Lower lobe of right lung (tissue), 2 donors: ENCODE measurements at places on chromosomes 12 and 14. TPM values are rescaled to one million over a fixed set of nuclear protein-coding genes. Genes with fewer than 3 reads are reported as not detected.

Gene SYT10
- total RNA-seq, result 0.21 TPM

Gene ABCC9
- 27.5 TPM for total RNA-seq

Gene TMEM52B
- 3.6 TPM for total RNA-seq

Gene TUNAR
- total RNA-seq, result not detected

Gene FAM90A1
- total RNA-seq, result 0.47 TPM

Gene HAL
- 7.3 TPM for total RNA-seq

Gene ATL1
- total RNA-seq, result 8.4 TPM

Gene OR4E1
- total RNA-seq, result not detected

DNA sequence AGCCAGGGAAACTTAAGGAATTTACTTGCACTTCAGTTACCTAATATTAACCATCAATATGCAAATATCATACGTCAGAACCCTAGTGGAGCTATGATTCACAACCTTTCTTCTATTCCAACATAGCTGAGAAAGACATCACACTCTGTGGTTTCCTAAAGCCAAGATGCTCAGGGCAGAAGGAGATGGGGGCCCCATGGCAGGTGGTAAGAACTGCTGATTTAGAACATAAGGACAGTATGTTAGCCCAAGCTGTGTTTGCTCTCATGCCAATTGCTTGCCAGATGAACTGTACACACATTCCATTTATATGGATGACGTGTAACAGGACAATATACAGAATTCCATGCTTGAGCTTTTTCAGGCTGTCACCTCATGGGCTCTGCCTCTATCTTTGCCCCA lies 34.6 kb downstream of the HECTD4 start:
- no peak overlapping the region for H3K27ac ChIP-seq
- no peak overlapping the region for H3K4me3 ChIP-seq
- DNase-seq, result no peak
- H3K4me1 ChIP-seq, result no peaks in the 10 kb centered on the region

GRCh38 chr14:21917699-21918436 lies 244.2 kb upstream of the OR4E1 start:
- H3K27me3 ChIP-seq, result no peaks in the 10 kb centered on the region
- peak overlapping the region; percentile 15 for H3K4me3 ChIP-seq
- no peaks in the 10 kb centered on the region for H3K36me3 ChIP-seq

GRCh38 chr14:91254461-91254860 lies 10.0 kb upstream of the GPR68 start:
- no peaks in the 10 kb centered on the region for H3K36me3 ChIP-seq
- no peaks in the 10 kb centered on the region for H3K27me3 ChIP-seq
- H3K4me3 ChIP-seq, result no peak overlapping the region
- peaks cover 64% of the 10 kb centered on the region for H3K4me1 ChIP-seq
- no peak overlapping the region for H3K27ac ChIP-seq

DNA sequence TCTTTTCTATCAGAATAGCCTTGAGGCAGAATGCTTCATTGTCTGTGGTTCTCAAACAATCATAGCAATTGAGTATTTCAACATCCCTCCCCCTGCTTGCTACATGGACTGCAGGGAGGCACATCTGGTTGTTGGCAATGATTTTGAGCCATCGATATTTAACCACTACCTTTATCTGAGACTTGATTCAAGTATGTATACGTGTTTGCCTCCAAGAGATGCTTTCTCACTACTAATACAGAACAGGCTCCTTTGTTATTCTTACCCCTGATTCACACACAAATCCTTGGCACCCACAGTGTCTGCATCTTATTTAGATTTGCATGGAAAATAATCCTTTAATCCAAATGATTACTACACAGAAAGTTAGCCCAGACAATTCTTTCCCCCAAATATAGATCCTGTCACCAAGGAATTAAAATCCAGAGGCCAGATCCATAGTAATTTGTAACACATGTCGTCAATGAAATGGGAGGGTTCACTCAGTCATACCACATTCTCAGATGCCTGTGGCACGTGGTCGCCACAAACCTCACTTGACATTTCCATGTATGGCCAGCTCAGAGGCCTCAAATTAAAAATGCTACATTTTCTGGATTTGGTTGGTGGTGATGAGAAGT lies 199.3 kb downstream of the ITPR2 start:
- no peak overlapping the region for H3K27ac ChIP-seq
- no peak overlapping the region for H3K4me3 ChIP-seq
- DNase-seq, result no peak

- no peaks in the 10 kb centered on the region for H3K4me1 ChIP-seq
- DNase-seq, result no peak
- no peak overlapping the region for H3K4me3 ChIP-seq
- H3K36me3 ChIP-seq, result no peaks in the 10 kb centered on the region
Measured at GRCh38 chr12:26346736-26347135, 151.4 kb downstream of the SSPN start.

DNA sequence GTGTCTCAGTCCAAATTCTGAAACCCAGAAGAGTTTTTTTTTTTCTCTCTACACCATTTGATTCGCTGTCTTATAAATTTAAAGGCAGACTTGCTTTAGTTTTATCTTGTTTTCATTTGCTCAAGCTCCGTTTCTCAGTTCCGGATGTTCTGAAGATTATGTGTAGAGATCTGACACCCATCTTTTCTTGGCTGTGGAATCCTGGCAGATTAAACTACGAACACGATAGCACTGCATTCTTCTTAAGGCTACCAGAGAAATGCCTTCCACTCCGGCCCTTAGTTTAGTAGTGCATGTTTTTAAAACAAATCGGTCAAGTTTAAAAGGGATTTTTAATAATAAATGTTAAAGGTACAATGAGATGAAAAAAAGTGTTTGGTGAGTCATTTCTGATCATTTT lies 106.4 kb downstream of the LMO3 start:
- H3K36me3 ChIP-seq, result no peaks in the 10 kb centered on the region
- DNase-seq, result no peak
- no peak overlapping the region for H3K4me3 ChIP-seq

GRCh38 chr14:67575684-67576083 lies 24.4 kb downstream of the PIGH start:
- no peaks in the 10 kb centered on the region for H3K36me3 ChIP-seq
- no peak overlapping the region for H3K27ac ChIP-seq
- H3K4me3 ChIP-seq, result no peak overlapping the region
- no peaks in the 10 kb centered on the region for H3K4me1 ChIP-seq
- no peaks in the 10 kb centered on the region for H3K27me3 ChIP-seq
- DNase-seq, result peak; percentile 45

GRCh38 chr14:30443368-30444007 lies 115.5 kb upstream of the G2E3 start:
- DNase-seq, result no peak
- no peak overlapping the region for H3K27ac ChIP-seq
- no peak overlapping the region for H3K4me3 ChIP-seq
- H3K27me3 ChIP-seq, result no peaks in the 10 kb centered on the region
- H3K4me1 ChIP-seq, result no peaks in the 10 kb centered on the region

- H3K36me3 ChIP-seq, result peaks cover 16% of the 10 kb centered on the region
- peak; percentile 92 for DNase-seq
- H3K27ac ChIP-seq, result peak overlapping the region; percentile 53
- H3K4me1 ChIP-seq, result peaks cover 57% of the 10 kb centered on the region
- no peaks in the 10 kb centered on the region for H3K27me3 ChIP-seq
Measured at GRCh38 chr12:121530600-121531355, 50.0 kb downstream of the KDM2B start.

GRCh38 chr14:20969336-20969735 lies 14.0 kb downstream of the RNASE2 start:
- DNase-seq, result no peak
- H3K4me3 ChIP-seq, result no peak overlapping the region
- H3K36me3 ChIP-seq, result no peaks in the 10 kb centered on the region
- peaks cover 12% of the 10 kb centered on the region for H3K4me1 ChIP-seq
- no peaks in the 10 kb centered on the region for H3K27me3 ChIP-seq

- no peaks in the 10 kb centered on the region for H3K4me1 ChIP-seq
- H3K36me3 ChIP-seq, result peaks cover 26% of the 10 kb centered on the region
- DNase-seq, result no peak
- H3K27me3 ChIP-seq, result no peaks in the 10 kb centered on the region
Measured at GRCh38 chr14:75757644-75758402, 96.8 kb downstream of the TTLL5 start.

DNA sequence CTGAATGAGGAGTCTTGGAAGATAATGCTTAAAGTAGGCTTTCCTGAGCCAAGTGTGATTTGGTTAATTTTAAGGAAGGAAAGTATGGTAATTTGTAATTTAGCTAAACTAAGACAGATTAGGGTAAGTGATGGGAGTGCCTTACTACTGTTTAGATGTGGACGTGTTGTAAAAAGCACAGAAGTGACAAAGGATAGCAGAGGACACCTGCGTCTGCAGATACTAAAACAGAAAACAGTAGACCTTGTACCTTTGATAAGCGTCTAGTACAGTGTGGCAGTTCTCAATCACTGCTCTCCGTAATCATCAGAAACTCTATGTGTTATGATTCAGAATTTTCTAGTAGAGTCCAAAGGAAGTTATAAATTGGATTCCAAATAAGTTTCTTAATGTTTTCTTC lies 58.0 kb downstream of the MIA2 start:
- no peak overlapping the region for H3K4me3 ChIP-seq
- no peaks in the 10 kb centered on the region for H3K4me1 ChIP-seq
- H3K27me3 ChIP-seq, result no peaks in the 10 kb centered on the region
- peaks cover 71% of the 10 kb centered on the region for H3K36me3 ChIP-seq

- no peak overlapping the region for H3K27ac ChIP-seq
- no peak overlapping the region for H3K4me3 ChIP-seq
- H3K27me3 ChIP-seq, result no peaks in the 10 kb centered on the region
- H3K4me1 ChIP-seq, result no peaks in the 10 kb centered on the region
- peaks cover 6% of the 10 kb centered on the region for H3K36me3 ChIP-seq
Measured at GRCh38 chr12:121026274-121027045, 10.2 kb upstream of the C12orf43 start.

DNA sequence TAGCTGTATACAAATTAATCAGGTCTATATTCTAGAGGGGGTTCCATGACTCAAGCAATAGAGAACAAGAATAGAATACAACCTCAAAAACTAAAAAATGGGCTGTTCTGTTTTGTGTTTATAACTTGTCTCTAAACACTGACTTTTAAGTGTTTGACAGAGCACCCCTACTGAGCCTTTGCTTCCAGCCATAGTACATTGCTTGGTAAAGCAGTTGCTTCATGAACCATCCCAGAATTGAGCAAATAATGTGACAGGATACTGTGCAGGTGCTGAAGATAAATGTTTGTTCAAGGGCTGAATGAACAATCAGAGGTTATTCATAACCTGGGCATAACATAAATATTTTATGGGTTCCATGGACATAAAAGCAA lies 11.5 kb downstream of the SPTSSA start:
- peaks cover 10% of the 10 kb centered on the region for H3K4me1 ChIP-seq
- no peak for DNase-seq
- H3K27me3 ChIP-seq, result no peaks in the 10 kb centered on the region
- H3K4me3 ChIP-seq, result no peak overlapping the region
- peaks cover 42% of the 10 kb centered on the region for H3K36me3 ChIP-seq
- no peak overlapping the region for H3K27ac ChIP-seq

DNA sequence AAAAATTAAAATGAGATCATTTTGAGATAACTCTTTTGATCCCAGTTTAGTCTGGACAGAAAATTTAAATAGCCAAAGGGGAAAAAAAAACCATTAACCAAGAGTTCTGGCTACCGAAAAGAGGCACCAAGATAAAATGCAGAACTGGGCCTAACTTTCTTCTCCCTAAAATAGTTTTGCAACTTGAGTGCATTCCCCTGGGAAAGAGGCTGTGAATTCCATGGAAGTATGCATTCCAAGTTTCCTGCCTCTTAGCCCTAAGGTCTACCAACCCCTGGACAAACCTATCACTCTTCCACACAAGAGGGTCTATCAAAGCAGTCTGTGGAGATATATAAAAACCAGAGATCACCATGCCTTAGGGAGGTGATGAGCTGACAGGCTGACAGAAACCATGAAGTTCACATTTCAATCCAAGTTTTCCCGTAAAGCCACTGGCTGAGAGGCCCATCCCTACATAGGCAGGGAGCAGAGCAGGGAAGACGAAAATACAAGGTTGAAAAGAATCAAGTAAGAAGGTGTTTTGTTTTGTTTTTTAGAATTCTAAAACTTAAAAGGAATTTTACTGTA lies 33.8 kb downstream of the DCP1B start:
- H3K4me3 ChIP-seq, result no peak overlapping the region
- no peaks in the 10 kb centered on the region for H3K27me3 ChIP-seq
- no peak overlapping the region for H3K27ac ChIP-seq
- DNase-seq, result no peak

GRCh38 chr14:38507299-38507698 lies 251.4 kb upstream of the CLEC14A start:
- no peaks in the 10 kb centered on the region for H3K27me3 ChIP-seq
- no peak overlapping the region for H3K4me3 ChIP-seq
- no peaks in the 10 kb centered on the region for H3K4me1 ChIP-seq
- no peak for DNase-seq
- H3K36me3 ChIP-seq, result no peaks in the 10 kb centered on the region
- H3K27ac ChIP-seq, result no peak overlapping the region

DNA sequence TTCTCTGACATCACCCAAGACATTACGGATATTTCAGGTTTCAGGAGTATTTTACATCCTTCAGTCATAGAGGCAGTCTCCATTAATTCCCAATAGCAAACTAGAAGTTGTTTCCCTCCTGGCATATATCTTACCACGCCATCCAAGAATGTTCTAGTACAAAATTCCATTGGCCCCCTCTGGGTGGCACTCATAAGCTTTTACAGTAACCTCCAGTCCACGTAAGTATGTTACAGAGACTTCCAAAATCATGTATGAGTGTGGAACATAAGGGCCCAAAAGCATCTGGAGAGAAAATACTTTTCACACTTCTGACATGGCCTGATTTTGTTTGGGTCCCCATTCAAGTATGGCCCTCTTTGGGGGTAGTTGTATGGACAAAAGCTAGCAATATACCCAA lies 58.1 kb upstream of the DHRS4 start:
- no peak for DNase-seq
- H3K36me3 ChIP-seq, result no peaks in the 10 kb centered on the region

DNA sequence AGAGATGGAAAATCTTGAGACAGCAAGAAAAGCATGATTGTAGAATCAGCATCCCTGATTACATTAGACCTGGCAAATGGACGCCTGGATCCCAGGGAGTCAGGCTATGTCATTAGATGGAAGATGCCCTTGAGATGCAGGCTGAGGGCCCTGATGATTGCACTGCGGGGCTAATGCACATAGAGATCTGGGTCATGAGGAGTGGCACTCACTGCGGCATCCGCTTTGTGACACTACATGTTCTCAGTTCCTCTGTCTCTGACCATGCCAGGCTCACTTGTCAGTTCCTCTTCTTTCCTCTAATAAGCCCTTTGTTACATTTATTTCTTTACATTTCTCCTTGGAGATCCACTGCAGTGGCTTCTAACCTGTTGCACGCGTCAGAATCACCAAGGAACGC lies 70.1 kb upstream of the GPATCH2L start:
- no peaks in the 10 kb centered on the region for H3K27me3 ChIP-seq
- no peak overlapping the region for H3K4me3 ChIP-seq
- H3K27ac ChIP-seq, result no peak overlapping the region
- H3K4me1 ChIP-seq, result no peaks in the 10 kb centered on the region
- peaks cover 24% of the 10 kb centered on the region for H3K36me3 ChIP-seq

- no peak for DNase-seq
- H3K27ac ChIP-seq, result no peak overlapping the region
- H3K4me1 ChIP-seq, result no peaks in the 10 kb centered on the region
- H3K36me3 ChIP-seq, result no peaks in the 10 kb centered on the region
- H3K27me3 ChIP-seq, result no peaks in the 10 kb centered on the region
- H3K4me3 ChIP-seq, result no peak overlapping the region
Measured at GRCh38 chr14:90373887-90374286, 22.9 kb upstream of the CALM1 start.

- H3K36me3 ChIP-seq, result no peaks in the 10 kb centered on the region
- peaks cover 5% of the 10 kb centered on the region for H3K4me1 ChIP-seq
- DNase-seq, result no peak
- no peak overlapping the region for H3K27ac ChIP-seq
- no peaks in the 10 kb centered on the region for H3K27me3 ChIP-seq
Measured at GRCh38 chr14:59236195-59236594, 47.7 kb downstream of the DAAM1 start.

GRCh38 chr12:53871367-53871766 lies 67.3 kb upstream of the HOXC13 start:
- H3K36me3 ChIP-seq, result no peaks in the 10 kb centered on the region
- H3K4me1 ChIP-seq, result no peaks in the 10 kb centered on the region
- H3K4me3 ChIP-seq, result no peak overlapping the region
- no peak overlapping the region for H3K27ac ChIP-seq
- H3K27me3 ChIP-seq, result peaks cover 20% of the 10 kb centered on the region
